HCEC 1CT (cell line): ENCODE measurements at places on chromosomes 2 and 18.

- DNase-seq = no peak
These were observed 251.3 kb downstream of the MYCN start for GRCh38 chr2:16191431-16192200.

GRCh38 chr2:239691720-239692119 lies 290.9 kb upstream of the HDAC4 start:
- no peak for DNase-seq

GRCh38 chr2:27024812-27025211 lies 8.0 kb upstream of the TMEM214 start:
- DNase-seq = no peak

- no peak for DNase-seq
These were observed 82.1 kb upstream of the PXDN start for GRCh38 chr2:1826226-1826905.

DNA sequence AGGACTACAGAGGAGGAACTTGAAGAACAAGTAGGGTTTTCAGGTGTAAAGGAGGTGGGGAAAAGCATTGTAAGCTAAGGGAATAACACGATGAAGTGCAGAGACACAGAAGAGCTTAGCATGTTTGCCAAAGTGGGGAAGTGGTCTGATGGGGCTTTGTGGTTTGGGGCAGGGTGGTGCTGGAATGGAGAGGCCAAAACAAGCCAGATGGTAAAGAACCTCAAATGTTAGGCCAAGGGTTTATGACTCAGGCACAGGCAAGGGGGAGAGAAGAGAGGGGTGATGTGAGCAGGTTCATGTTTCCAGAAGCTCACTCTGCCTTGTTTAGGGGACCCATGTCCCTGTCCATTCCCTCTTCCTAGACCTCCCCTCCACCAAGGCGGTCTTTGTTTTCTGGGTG lies 104.5 kb upstream of the YWHAQ start:
- DNase-seq = no peak

DNA sequence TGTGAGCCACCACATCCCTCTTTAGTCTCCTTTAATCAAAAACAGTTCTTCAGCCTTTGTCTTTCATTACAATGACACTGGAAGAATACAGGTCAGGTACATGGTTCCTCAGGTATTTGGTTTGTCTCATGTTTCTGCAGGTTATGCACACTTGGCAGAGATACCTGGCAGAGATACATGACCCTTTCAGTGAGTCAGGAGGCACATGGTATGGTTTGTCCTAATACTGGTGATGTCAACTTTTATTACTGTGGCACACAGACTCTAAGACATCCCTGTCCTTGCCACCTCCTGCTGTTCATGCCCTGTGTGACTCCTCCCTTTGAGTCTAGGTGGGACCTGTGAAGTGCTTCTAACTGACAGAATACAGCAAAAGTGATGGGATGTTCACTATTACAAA lies 58.4 kb downstream of the SPIRE1 start:
- DNase-seq = no peak

- no peak for DNase-seq
These were observed 99.8 kb downstream of the ZNF236 start for GRCh38 chr18:76922107-76922506.

DNA sequence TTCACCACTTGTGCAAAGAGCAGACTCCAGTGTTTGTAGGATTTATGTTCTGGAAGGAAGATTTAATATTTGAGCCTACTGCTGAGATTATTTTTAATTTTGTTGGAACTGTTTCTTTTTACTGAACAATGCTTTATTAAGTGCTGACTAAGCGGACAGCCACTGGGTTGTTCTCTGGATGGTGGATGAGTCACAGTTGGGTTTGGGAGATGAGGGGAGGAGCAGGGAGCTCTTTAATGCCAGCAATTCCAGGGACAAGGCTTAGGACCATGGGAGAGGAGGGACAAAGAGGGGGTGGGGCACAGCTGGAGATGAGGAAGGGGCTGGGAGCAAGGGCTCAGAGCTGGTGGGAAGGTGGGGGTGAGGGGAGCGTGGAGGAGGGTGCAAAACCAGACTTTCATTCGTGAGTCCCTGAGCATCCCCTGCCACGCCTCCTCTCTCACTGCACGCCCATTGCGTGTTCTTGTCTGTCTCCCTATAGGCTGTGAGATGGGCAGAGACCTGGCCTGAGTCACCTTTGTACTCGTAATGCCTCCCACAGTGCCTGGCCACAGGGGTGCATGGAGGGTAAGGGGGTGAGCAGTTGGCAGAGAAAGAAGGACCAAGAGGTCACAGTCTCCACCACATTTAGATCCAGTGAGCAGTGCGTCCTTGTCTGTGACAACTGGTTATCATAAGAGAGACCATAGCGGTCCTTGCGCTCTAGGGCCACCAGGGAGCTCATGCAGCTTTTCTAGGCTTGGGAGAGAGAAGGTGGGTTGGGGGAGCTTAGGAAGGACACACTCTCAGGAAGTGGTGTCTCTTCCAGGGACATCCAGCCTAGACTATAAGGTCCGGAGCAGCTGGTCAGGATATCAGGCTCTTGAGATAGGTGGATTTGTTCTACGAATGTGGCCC lies 18.4 kb downstream of the SLC4A3 start:
- DNase-seq = peak; percentile 68

GRCh38 chr2:149692961-149693396 lies 105.4 kb upstream of the MMADHC start:
- no peak for DNase-seq

DNA sequence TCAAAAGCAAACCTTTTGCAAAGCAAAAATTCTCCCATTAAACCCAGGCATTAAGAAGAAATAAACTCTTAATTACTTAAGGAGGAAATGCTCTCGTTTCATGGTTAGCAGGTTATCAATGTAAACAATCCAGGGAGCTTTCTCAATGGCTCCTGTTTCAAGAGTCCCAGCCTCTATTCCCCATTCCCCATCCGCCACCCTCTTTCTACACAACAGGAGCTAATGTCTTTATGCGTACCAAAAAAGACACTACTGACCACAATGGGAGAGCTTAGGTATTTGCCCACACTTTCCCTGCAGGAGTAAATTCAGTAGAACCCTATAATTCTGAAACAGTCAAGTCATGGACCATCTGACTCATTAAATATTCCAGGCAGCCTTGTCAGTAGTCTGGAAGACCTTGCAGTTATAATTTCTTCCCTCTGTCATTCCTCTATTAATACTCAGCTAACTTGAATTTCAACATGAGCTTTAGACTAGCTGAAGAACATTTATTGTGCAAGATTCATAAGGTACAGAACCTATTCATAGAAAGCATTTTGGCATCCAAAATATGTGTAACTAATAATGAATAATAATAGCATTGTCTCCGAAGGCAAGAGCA lies 48.6 kb downstream of the SLC8A1 start:
- peak; percentile 98 for DNase-seq

GRCh38 chr2:44510246-44510645 lies 148.5 kb downstream of the CAMKMT start:
- peak; percentile 11 for DNase-seq

DNA sequence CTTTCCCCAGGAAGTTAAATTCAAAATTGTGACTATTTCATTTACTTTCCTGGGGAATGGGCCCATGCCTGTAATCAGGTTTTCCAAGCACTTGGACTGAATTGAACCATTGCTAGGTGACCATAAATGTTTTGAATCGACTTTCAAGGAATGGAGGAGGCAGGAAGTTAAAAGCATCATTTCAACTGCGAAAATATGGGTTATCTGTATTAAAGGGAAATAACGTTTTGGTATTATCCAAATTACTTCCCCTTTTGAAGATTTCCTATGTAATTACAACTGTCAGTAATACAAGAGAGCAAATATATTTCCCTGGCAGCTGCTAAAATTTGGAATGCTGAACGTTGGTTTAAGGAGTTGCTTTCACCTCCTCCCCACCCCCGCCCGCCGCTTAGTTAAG lies 19.0 kb downstream of the PNO1 start:
- DNase-seq = no peak

- DNase-seq = no peak
These were observed 10.0 kb downstream of the PHOSPHO2 start for GRCh38 chr2:169704160-169704708.

GRCh38 chr18:40653682-40654081 lies 1301.4 kb upstream of the PIK3C3 start:
- no peak for DNase-seq

- no peak for DNase-seq
These were observed 37.9 kb downstream of the MTERF4 start for GRCh38 chr2:241064008-241064801.

DNA sequence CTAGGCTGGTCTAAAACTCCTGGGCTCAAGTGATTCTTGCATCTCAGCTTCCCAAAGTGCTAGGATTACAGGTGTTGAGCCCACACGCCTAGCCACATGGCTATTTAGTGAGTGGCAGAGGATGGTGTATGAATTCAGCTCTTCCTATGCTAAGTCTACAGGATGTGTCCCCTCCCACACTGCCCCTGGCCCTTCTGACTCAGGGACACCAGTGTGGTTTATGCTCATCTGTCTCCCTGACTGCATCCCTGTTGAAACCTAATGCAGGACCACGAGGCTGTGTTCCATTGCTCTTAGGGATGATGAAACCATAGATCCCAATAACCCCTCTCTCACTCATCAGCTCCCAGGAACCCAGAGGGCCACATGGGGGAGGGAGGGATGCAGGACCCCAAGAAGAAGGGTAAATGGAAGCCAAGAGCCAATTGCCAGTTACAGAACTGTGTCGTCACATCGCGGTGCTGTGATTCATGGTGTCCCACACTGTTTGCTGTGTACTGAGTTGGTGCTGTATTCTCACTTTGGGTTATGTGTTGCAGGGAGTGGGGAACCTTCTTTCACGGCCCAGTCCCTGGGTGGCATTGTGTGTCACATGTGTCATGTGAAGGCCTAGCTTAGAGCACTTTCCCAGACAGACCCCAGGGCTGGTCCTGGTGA lies 102.9 kb upstream of the HAAO start:
- no peak for DNase-seq

GRCh38 chr2:152198499-152198898 lies 22.9 kb upstream of the STAM2 start:
- no peak for DNase-seq

DNA sequence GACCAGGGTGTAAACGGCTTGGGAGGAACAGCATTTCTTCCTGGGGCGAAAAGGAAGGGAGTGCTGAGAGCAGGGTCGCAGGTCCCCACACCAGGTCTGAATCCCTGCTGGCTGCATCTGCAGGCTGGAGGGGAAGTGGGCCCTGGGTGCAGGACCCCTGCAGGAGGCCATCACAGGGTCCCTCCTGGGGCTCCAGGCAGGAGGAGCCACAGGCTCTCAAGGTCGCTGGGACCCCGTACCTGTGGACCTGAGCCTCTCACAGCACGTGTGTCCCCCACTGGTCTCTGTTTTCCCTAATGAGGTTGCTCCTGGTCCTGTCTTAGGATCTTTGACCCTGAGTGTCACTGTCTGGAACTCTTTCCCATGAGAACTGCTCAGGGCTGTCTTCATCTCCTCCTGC lies 147.8 kb upstream of the ZNF236 start:
- DNase-seq = no peak

- DNase-seq = no peak
These were observed 782.2 kb upstream of the SLC8A1 start for GRCh38 chr2:41234093-41234492.

DNA sequence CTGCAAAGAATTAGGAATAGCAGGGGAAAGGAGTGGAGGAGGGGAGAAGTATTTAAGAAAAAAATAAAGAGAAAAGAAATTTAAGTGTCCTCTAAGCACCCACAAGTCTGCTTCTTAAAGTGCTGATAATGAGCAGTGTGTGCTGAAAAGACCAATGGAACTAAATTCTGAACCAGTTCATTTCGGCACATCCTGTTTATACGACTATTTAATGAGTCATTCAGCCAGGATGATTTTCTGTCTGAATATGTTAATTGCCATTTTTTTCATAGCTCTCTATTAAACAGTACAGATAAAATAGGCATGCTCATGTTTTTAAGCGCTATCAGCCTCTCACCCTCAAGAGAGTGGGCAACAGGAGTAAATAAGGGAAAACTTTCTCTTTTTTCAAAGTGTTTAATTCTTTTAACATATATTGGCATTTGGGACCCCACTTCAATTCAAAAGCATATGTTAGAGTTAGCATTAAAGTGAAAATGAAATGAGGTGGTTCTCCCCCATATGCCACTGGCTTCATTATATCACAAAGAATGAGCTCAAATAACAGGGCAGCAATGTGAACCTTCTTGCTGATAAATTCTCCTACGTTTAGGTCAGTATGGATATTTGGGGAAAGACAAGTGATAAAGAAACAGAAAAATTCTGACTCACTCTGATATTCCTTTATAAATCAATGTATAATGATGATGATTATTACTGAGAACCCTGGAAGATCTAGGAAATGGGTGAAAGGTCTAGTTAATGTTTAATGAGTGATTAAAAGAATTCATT lies 87.5 kb downstream of the TCF4 start:
- DNase-seq = peak; percentile 86

DNA sequence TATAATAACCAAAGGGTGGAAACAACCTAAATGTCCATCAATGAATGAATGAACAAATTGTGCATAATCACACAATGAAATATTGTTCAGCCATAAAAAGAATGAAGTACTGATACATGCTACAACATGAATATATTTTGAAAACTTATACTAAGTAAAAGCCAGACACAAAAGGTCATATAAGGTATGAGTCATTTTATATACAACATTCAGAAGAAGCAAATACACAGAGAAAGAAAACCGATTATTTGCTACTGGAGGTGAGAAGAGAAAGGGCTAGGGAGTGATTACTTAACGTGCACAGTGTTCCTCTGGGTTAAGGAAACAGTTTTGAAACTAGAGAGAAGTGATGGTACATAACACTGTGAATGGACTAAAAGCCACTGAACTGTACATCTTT lies 105.3 kb downstream of the GORASP2 start:
- peak; percentile 11 for DNase-seq

GRCh38 chr2:234076451-234076850 lies 25.9 kb downstream of the SPP2 start:
- DNase-seq = no peak

DNA sequence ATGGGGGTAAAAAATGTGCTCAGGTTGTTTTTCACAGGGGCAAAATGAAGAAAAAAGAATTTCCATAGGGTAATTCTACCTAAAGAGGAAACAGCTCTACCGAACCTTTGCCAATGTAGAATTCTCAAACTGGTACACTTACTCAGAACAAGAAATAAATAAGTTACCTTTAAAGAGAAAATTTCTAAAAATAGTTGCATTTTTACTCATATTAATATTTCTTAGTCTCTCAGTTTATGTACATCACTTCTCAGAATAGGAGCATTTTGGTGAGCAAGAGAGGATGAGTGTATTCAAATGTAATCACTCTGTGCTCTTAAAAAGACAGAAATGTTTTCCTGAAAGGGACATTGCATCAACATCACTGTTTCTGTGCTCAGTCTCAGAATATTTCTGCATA lies 574.7 kb upstream of the SLC8A1 start:
- no peak for DNase-seq

DNA sequence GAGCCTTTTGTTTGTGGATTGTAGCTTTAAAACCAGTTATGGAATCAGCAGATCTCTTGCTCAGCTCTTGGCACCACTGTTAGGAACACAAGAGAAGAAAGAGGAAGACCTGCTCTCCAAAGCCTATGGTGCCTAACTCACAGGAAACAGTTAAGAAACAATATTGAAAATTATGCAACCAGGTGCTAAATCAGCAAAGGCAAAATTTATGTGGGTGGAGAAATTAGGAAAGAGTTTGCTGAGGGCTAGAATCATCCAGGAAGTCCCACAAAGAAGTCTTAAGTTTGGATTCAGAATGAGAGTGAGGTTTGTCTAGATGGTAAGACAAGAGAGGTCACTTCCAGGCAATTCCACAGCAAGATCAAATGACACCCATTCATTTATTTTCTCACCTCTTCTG lies 49.4 kb downstream of the AOX1 start:
- DNase-seq = no peak

GRCh38 chr2:134306521-134306920 lies 52.6 kb downstream of the MGAT5 start:
- DNase-seq = no peak
